ENCODE measurements at places on chromosomes 7 and 10. TPM values are rescaled to one million over a fixed set of nuclear protein-coding genes. Genes with fewer than 3 reads are reported as not detected.
A peak's percentile ranks its signal among the peaks of the same experiment; 100 is the strongest.

- peaks cover 2% of the 10 kb centered on the region for H3K36me3 ChIP-seq
- DNase-seq, result no peak
- no peak overlapping the region for H3K27ac ChIP-seq
These were observed 3.6 kb downstream of the PWWP2B start for GRCh38 chr10:132400547-132401151.

DNA sequence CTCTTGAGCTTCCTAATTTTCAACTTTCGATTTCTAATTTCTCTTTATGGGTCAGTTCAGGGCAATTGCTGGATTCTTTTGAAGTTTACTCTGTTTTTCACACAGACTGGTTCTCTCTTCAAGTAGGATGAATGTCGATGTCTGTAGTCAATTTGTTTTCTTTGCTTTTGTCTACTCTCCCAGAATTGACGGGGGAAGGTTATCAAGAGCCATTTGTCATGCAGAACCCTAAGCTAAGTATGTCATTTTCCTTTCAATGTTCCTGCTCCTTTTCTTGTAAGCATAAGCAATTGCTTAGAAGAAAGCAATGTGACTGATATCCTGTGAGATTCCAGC, 53.7 kb downstream of the SLC39A12 start:
- H3K4me1 ChIP-seq, result peaks cover 4% of the 10 kb centered on the region
- no peak overlapping the region for H3K27ac ChIP-seq

NEUROD6 gene
- not detected for total RNA-seq

- H3K4me1 ChIP-seq, result no peaks in the 10 kb centered on the region
- H3K36me3 ChIP-seq, result no peaks in the 10 kb centered on the region
- H3K27ac ChIP-seq, result no peak overlapping the region
- no peak overlapping the region for H3K4me3 ChIP-seq
These were observed 166.1 kb downstream of the DNAJB9 start for GRCh38 chr7:108735814-108736213.

DNA sequence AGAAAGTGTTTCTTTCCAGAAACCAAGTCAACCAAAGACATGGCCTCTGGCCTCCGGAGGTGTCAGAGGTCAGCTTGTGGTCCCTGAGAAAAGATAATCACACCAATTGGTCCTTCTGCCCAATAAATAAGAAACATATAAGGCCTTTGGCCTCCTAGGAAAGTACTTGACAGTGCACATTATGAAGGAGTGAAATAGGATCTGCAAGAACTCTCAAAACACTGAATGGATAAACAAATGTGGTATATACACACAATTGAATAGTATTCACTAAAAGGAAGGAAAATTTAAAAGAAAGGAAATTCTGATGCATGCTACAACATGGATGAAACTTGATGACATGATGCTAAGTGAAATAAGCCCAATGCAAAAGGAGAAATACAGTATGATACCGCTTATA, 35.4 kb upstream of the NRF1 start:
- no peak for DNase-seq
- H3K36me3 ChIP-seq, result no peaks in the 10 kb centered on the region
- no peaks in the 10 kb centered on the region for H3K4me1 ChIP-seq
- H3K27me3 ChIP-seq, result no peaks in the 10 kb centered on the region

- H3K4me3 ChIP-seq, result no peak overlapping the region
- DNase-seq, result no peak
- H3K36me3 ChIP-seq, result no peaks in the 10 kb centered on the region
- no peaks in the 10 kb centered on the region for H3K27me3 ChIP-seq
- no peaks in the 10 kb centered on the region for H3K4me1 ChIP-seq
These were observed 145.5 kb upstream of the AGR3 start for GRCh38 chr7:17027143-17027788.

ZNF488 gene
- total RNA-seq, result 2.9 TPM

- H3K4me3 ChIP-seq, result no peak overlapping the region
- DNase-seq, result no peak
- H3K27ac ChIP-seq, result no peak overlapping the region
- H3K36me3 ChIP-seq, result no peaks in the 10 kb centered on the region
- no peaks in the 10 kb centered on the region for H3K4me1 ChIP-seq
- no peaks in the 10 kb centered on the region for H3K27me3 ChIP-seq
These were observed 323.4 kb upstream of the SEMA3D start for GRCh38 chr7:85510287-85510686.

- no peaks in the 10 kb centered on the region for H3K27me3 ChIP-seq
- DNase-seq, result peak; percentile 46
- H3K4me1 ChIP-seq, result no peaks in the 10 kb centered on the region
- no peak overlapping the region for H3K27ac ChIP-seq
- no peak overlapping the region for H3K4me3 ChIP-seq
These were observed 138.0 kb downstream of the TACC2 start for GRCh38 chr10:122126763-122127659.

DNA sequence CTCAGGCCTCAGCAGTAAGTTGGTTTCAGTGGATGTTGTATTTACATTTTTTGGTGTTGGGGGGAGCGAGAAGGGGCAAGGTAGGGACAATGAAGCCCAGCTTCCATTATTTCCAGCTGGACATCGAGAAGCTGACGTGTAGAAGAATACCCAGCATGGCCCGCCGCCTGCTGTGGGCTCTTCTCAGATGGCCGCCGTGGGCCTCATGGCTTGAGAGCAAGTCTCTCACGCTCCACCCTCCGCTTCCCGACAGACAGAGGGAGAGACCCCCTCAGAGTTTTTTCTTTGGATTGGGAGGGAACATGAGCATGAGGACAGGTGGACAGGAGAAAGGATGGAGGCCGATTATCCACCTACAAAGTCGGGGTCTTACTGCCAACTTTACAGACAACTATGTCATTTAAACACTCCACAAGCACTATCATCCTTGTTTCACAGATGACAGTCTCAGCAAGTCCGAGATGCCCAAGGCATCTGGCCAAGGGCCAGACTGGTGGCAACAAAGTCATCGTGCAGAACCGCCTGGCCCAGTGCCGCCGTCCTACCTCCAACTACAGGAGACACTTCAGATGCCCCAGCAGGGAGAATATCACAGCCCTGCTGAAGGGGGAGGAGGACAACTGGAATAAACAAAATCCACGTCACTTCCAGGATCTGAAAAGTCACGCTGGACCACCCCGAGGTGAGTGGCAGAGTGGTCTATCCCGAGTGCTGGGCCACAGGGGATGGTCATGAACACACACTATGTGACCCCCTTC, 195.9 kb downstream of the DIP2C start:
- peaks cover 4% of the 10 kb centered on the region for H3K4me1 ChIP-seq
- DNase-seq, result no peak
- no peaks in the 10 kb centered on the region for H3K36me3 ChIP-seq
- no peaks in the 10 kb centered on the region for H3K27me3 ChIP-seq
- no peak overlapping the region for H3K27ac ChIP-seq

ZNF518A gene
- 31.0 TPM for total RNA-seq

DNA sequence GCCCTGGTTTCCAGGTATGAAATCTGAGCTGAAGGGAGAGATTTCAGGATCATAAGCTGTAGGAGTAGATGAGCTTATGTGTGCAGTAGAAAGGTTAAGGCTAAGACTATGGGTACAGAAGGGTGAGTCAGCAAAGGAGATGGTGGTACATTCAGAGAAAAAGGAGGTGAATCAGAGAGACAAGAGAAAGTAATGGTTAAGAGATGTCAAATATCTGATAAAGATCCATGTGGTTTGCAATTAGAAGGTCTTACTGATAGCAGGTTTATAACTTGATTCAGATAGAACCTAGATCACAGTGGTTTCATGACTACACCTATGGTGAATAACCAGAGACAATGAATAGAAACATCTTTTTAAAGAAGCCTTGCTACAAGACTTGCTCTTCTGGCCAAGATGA, 4.5 kb upstream of the NPY start:
- H3K4me3 ChIP-seq, result no peak overlapping the region
- no peaks in the 10 kb centered on the region for H3K4me1 ChIP-seq
- H3K27me3 ChIP-seq, result peaks cover 19% of the 10 kb centered on the region
- H3K36me3 ChIP-seq, result peaks cover 21% of the 10 kb centered on the region
- no peak for DNase-seq

TLL2 gene
- total RNA-seq, result 1.8 TPM

DNA sequence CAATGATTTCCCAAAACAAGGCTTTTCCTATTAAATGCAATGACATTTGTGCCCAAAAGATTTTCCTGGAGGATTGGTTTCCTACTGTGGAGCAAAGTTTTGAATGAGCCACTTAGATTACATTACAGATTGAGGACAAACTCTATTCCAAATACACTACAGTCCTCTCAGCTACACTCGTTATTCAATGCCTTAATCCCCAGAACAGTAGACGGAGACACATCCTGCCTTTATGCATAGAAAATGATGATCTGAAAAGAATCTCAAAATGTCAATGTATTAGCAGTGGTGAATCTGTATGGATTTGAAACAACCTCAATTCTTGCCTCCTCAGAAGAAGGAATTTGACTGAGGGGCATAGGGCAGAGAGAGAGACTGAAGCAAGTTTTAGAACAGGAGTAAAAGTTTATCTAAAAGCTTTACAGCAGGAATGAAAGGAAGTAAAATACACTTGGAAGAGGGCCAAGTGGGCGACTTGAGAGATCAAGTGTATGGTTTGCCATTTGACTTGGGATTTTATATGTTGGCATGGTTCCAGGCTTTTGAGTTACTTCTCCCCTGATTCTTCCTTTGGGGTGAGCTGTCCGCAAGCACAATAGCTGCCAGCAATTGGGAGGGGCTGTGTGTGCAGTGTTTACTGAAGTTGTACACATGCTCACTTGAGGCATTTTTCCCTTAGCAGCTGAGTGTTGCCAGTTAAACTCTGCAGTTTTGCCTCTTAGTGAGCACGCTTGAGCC, 891.9 kb upstream of the MBL2 start:
- H3K27ac ChIP-seq, result no peak overlapping the region
- no peak for DNase-seq
- no peaks in the 10 kb centered on the region for H3K27me3 ChIP-seq
- no peak overlapping the region for H3K4me3 ChIP-seq
- H3K36me3 ChIP-seq, result peaks cover 29% of the 10 kb centered on the region

- no peaks in the 10 kb centered on the region for H3K36me3 ChIP-seq
- no peaks in the 10 kb centered on the region for H3K27me3 ChIP-seq
- H3K4me3 ChIP-seq, result no peak overlapping the region
- H3K27ac ChIP-seq, result no peak overlapping the region
- no peak for DNase-seq
These were observed 282.0 kb downstream of the GRID1 start for GRCh38 chr10:86084585-86084984.

DHTKD1 gene
- total RNA-seq, result 53.5 TPM

DNA sequence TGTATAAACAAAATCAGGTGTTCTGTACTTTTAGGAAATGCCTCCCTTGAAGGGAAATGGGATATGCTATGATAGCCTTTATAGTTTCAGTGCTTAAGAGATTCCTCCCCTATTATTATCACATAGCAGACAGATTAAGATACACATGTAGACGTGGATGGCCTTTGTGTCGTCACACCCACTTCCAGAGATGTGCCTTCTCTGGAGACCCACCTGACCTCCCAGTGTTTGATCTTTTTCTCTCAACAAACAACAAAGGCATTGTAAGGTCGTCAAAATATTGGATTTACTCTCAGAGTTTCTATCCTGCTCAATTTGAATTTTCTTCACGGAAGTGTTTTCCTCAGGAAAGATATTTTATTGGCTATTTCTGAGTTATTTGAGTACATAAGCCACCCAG, 25.7 kb upstream of the C1GALT1 start:
- no peaks in the 10 kb centered on the region for H3K4me1 ChIP-seq
- H3K27me3 ChIP-seq, result no peaks in the 10 kb centered on the region
- no peak for DNase-seq
- H3K4me3 ChIP-seq, result no peak overlapping the region
- peaks cover 18% of the 10 kb centered on the region for H3K36me3 ChIP-seq

NKX1-2 gene
- total RNA-seq, result 15.3 TPM

GRCh38 chr10:52351914-52352330, 37.8 kb downstream of the DKK1 start:
- DNase-seq, result no peak
- no peak overlapping the region for H3K27ac ChIP-seq
- H3K36me3 ChIP-seq, result no peaks in the 10 kb centered on the region
- no peak overlapping the region for H3K4me3 ChIP-seq
- H3K4me1 ChIP-seq, result no peaks in the 10 kb centered on the region

ADCYAP1R1 gene
- 7.4 TPM for total RNA-seq

DNA sequence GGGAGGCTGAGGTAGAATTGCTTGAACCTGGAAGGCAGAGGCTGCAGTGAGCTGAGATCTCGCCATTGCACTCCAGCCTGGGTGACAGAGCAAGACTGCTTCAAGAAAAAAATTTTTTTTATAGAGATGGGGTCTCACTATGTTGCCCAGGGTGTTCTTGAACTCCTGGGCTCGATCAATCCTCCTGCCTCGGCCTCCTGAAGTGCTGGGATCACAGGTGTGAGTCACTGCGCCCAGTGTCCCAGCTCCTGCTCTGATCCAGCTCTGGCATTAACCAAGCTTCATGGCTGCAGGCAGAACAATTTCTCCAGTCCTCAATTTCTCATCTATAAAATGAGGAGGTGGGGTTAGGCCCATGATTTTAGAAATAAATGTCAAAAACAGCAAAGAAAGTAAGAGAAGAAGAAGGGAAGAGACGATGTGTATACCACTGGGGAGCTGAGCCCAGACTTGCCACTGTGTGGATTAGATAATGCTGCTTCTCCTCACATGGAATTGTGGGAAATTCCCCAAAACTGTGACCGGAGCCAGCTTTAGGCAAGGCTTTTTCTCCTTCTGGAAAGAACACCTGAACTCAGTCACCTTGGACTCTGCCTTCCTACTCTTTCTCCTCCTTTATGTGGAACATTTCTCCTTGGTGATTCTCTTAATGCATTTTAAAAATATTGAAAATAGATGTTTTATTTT, 25.5 kb downstream of the IL15RA start:
- H3K4me1 ChIP-seq, result peaks cover 1% of the 10 kb centered on the region
- no peaks in the 10 kb centered on the region for H3K36me3 ChIP-seq
- no peaks in the 10 kb centered on the region for H3K27me3 ChIP-seq
- DNase-seq, result no peak
- H3K4me3 ChIP-seq, result no peak overlapping the region

DNA sequence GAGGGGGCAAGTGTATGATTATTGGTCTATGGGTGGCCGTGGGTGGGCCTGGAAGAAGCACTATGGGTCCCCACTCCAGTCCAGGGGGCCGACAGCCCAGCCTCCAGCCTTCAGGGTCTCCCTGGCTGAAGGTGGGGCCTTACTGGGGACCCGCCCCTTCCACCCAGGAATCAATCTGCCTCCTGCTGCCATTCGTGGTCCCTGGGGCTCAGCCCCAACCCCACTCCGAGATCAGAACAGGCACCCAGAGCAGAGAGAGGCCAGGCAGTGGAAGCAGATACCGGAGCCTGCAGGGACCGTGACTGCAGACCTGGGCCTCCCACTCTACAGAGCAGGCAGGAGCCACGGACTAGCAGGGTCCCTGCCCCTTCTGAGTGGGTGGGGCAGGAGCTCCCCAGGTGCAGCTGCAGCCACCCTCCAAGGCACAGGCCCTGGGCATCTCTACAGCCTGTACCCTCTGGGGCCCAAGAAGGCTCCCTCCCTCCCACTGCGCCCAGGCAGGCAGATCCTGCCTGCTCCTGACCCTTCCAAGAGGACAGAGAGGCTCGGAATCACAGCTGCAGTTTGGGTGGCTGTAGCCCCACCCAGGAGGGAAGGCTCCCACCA, 13.6 kb upstream of the FOXL3 start:
- H3K27me3 ChIP-seq, result no peaks in the 10 kb centered on the region
- no peak for DNase-seq
- peaks cover 11% of the 10 kb centered on the region for H3K36me3 ChIP-seq
- H3K4me3 ChIP-seq, result no peak overlapping the region
- H3K4me1 ChIP-seq, result no peaks in the 10 kb centered on the region

HOXA7 gene
- total RNA-seq, result not detected

ANXA8L1 gene
- total RNA-seq, result not detected
